CD4-positive, alpha-beta memory T cell (primary cell): ENCODE measurements at places on chromosomes 11 and 22. TPM values are rescaled to one million over a fixed set of nuclear protein-coding genes. Genes with fewer than 3 reads are reported as not detected.

DNA sequence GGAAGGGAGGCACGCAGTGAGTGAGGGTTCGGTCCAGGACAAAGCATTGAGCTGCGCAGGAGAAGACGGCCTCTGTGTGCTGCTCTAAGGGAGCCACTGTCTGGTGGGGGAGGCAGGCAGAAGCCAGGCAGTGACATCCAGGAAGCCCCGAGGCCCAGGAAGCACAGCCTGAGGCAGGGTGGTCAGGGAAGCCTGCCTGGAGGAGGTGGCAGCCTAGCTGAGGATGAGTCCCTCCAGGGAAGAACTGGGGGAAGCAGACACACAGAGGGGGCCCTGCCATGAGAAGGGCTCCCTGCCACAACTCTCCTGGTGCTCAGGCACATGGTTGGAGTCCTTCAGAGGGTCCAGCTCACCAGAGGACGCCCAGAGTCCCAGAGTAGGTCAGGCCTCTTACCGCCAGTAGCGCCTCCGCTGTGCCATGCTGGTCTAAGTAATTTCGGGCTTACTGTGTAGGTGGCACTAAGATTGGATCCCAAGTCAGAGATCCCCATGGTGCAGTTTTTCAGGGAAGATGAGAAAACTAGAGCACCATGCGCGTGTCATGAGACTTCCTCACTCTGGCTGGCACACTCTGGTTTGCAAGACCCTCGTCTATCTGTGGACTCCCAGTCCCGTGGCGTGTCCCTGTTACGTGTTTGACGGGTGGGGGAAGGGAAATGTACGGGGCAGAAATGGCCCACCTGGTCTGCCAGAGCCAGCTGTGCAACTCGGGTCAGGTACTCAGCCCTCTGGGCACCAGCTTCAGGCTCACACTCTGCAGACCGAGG is 887.2 kb downstream of the BRD1 start:
- DNase-seq: no peak

- DNase-seq: no peak
These were observed 73.8 kb downstream of the FAM76B start for GRCh38 chr11:95715777-95716241.

Gene SGSM1
- 3.2 TPM for total RNA-seq

- no peak for DNase-seq
These were observed 27.6 kb upstream of the LIPT2 start for GRCh38 chr11:74520927-74521665.

Gene KRTAP5-9
- total RNA-seq: not detected

- no peak for DNase-seq
These were observed 12.0 kb downstream of the PLCB3 start for GRCh38 chr11:64263021-64263946.

Gene SHANK3
- not detected for total RNA-seq

GRCh38 chr22:44383064-44383575 is 70.4 kb upstream of the SHISAL1 start:
- no peak for DNase-seq

Gene OSBP2
- total RNA-seq: 1.3 TPM

DNA sequence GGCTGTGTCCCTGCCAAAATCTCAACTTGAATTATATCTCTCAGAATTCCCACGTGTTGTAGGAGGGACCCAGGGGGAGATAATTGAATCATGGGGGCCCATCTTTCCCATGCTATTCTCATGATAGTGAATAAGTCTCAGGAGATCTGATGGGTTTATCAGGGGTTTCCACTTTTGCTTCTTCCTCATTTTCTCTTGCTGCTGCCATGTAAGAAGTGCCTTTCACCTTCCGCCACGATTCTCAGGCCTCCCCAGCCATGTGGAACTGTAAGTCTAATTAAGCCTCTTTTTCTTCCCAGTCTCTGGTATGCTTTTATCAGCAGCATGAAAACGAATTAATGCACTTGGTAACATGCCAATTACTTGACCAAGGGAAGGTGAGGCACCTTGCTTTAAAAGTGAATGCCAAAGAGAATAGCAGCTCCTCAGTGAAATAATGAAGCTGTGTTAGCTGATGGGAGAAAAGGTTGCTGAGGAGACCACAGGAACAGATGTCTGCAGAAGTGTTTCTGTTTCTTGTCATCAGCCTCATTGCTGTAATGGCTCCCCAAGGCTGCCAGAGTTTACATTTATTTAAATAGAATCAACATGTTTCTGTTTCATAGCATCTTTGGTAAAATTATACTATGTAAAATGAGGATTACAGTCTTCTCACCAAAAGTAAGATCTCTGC is 89.0 kb upstream of the CD44 start:
- no peak for DNase-seq

Gene USH1C
- not detected for total RNA-seq

- DNase-seq: no peak
These were observed 22.2 kb downstream of the TSKU start for GRCh38 chr11:76805206-76805913.

DNA sequence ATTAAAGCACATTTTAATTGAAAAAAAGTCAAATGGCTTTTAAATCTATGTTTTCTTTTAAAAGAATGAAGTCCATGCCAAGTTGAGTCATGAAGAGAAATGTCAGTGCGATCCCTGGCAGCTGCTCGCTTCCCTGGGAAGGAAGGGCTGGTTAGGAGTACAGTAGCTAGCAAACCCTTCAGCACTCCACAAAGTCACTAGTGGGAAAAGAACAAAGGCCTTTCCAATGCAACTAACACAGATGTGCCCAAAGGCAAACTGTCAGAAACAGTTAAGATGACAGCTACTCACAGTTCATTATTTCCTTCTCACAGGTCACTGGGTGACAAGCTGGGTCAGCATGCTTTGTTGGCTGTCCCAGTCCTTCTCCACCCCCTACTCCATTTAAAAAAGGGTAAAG is 308.7 kb downstream of the DCDC1 start:
- DNase-seq: no peak

Gene TEX54
- not detected for total RNA-seq
